Heart right ventricle (tissue), 16 donors: ENCODE measurements at places on chromosomes 3 and 15.

DNA sequence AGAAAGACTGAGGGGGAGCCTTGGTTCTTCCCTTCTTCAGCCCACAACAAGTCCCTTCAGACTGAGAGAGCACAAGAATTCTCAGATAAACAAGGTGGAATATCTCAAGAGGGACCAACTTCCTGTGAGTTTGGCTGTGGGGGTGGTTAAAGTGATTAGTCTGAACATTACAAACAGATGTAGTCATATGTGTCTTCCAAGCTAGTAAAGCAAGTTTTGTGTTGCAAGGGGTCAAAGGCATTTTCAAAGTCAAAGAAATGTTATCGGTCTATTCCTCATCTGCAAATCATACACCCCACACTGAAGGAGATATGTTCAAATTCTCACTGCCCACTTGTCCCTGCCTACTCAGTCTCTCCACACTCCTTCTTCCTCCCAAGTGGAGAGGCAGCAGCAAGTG lies 242.5 kb downstream of the FAM43A start:
- peak overlapping the region; percentile 84 for H3K27ac ChIP-seq
- no peak for DNase-seq
- H3K36me3 ChIP-seq = no peaks in the 10 kb centered on the region
- H3K4me3 ChIP-seq = no peak overlapping the region
- H3K4me1 ChIP-seq = peaks cover 35% of the 10 kb centered on the region

DNA sequence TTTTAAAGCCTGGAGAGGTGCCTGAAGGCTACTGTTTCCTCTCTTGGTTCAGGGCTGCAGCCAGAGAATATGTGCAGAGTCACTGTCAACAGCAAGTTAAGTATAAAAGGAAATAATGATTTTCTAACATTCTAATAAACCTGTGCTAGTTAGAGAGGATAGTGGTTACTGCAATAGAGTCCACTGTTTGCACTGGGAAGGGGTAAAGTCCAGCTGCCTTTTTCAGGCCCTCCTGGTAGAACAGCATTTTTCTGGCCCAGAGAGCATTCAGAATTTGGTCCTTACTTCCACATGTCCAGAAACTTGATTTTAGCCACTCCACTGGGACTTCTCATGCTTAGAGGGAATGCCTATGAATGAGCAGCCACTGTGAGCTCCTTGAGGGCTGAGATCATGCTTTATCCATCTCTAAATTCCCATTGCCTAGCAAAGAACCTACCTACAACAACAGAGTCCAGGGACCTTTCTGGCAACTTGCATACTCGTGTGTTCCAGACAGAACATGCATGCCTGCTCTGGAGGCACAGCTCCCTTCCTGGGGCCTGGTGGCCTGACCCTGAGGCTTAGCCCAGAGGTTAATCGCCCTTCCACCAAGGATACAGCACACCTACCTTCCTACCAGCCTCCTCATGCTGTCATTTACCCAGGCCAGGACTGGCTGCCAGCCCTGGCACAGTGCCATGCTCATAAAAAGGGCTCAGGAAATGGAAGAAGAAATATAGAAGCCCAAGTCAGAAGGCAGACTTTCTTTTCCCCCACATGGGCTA lies 50.3 kb upstream of the ATP13A3 start:
- H3K36me3 ChIP-seq = no peaks in the 10 kb centered on the region
- no peaks in the 10 kb centered on the region for H3K27me3 ChIP-seq
- no peak overlapping the region for H3K27ac ChIP-seq
- peak; percentile 30 for DNase-seq

- H3K4me3 ChIP-seq = no peak overlapping the region
- H3K27ac ChIP-seq = no peak overlapping the region
- peaks cover 10% of the 10 kb centered on the region for H3K27me3 ChIP-seq
- H3K4me1 ChIP-seq = no peaks in the 10 kb centered on the region
Observed at GRCh38 chr3:10779293-10779805, 36.7 kb upstream of the SLC6A11 start.

DNA sequence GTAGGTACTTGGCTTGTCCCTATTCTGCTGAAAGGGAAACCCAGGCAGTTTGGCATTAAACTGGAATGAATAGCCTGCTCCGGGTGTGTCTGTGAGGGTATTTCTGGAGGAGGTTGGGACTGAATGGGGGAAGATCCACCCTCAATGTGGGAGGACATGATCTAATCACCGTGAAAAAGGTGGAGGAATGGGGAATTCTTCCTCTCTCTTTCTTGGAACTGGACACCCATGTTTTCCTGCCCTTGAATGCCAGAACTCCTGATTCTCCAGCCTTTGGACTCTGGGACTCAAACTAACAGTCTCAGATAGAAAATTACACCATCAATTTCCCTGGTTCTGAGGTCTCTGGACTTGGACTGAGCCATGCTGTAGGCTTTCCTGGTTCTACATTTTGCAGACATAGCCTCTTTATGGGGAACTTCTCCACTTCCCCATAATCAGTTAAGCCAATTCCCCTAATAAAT lies 391.7 kb downstream of the EDEM1 start:
- DNase-seq = no peak
- no peaks in the 10 kb centered on the region for H3K36me3 ChIP-seq
- H3K4me3 ChIP-seq = no peak overlapping the region
- H3K27ac ChIP-seq = no peak overlapping the region
- H3K4me1 ChIP-seq = no peaks in the 10 kb centered on the region
- H3K27me3 ChIP-seq = no peaks in the 10 kb centered on the region

DNA sequence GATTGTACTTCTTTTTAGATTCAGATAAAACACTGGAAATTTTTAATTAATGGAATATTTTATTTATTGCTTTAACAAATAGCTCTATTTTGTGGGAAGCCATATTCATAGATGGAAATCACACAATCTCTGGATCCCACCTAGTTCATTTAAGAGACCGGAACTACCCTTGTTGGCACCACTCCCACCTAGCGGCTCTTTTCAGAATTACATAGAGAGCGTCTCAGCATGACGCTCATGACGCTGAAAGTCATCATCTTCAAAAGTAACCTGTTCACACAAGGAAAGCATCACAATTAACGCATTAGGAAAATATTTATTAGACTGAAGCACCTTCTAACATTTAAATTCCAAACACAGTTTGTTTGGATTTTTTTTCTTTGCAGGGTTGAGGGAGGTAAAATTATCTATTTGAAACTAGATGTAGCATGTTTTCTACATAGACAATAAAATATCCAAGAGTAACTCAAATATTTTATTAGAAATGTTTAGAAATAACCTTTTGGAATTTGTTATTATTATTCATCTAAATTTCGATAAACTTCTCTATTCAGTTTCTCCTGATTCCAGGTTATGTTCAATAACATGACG lies 214.9 kb upstream of the ARRDC4 start:
- H3K27ac ChIP-seq = no peak overlapping the region
- no peaks in the 10 kb centered on the region for H3K4me1 ChIP-seq
- H3K36me3 ChIP-seq = no peaks in the 10 kb centered on the region
- no peaks in the 10 kb centered on the region for H3K27me3 ChIP-seq

- no peaks in the 10 kb centered on the region for H3K36me3 ChIP-seq
- no peak overlapping the region for H3K4me3 ChIP-seq
- H3K27ac ChIP-seq = no peak overlapping the region
- H3K27me3 ChIP-seq = no peaks in the 10 kb centered on the region
Observed at GRCh38 chr3:45535665-45536064, 58.9 kb upstream of the LIMD1 start.

DNA sequence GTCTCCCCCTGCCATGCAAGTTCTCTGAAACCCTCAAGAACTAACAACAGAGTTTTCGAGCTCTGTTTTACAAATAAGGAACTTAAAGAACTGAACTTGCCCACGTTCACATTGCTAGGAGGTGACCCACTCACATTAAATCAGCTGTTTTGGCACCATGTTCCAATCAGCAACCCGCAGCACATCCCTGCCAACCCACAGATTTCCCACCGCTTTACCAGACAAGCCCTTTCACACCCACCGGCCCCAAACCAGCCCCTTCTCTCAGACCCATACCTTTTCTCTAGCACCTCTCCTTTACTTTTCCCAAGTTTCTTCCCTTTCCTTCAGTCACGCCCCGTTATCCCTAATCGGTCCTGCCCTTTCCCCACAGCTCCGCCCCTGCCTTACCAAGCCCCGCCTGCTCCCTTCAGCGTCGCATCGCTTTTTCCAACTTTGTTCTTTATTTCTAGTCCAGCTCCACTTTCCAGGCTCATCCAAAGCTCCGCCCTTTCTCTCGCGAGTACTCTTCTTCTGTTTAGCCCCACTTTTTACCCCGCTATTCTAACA lies 804 bp upstream of the BRPF1 start:
- H3K4me3 ChIP-seq = peak overlapping the region; percentile 100
- no peaks in the 10 kb centered on the region for H3K27me3 ChIP-seq
- peaks cover 21% of the 10 kb centered on the region for H3K4me1 ChIP-seq
- peaks cover 10% of the 10 kb centered on the region for H3K36me3 ChIP-seq

DNA sequence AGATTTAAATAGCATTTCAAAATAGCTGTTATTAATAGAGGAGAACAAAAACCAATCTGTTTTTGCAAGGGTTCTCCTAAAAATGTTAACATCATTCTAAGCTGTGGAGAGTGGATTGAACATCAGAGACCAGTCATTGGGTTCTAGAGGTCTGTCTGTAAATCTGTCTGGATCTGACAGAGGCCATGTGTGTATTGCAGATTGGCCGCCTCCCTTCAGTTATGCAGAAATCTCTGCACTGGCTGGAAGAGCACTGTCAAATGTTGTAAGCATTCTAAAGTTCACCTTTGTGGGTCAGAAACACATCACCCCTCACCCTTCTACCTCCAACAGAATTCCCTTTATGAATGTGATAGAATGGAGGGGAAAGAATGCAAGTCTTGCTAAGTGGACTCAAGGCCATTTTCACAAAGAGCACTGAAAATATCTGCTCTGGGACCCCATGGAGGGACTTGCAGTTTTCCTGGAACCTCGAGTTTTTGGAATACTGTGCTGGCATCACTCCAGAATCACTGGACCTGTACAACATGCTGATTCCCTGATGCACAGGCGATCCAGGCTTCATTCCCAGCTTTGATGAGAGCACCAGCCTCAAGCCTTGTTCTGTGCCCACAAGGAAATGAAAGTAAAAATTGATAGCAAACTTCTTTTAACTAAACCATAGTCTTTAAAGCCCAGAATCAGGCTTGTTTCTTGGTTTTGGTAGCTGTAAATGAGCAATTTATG lies 8.4 kb downstream of the FAM81A start:
- H3K27me3 ChIP-seq = no peaks in the 10 kb centered on the region
- no peak overlapping the region for H3K27ac ChIP-seq
- H3K4me1 ChIP-seq = no peaks in the 10 kb centered on the region
- H3K36me3 ChIP-seq = no peaks in the 10 kb centered on the region
- DNase-seq = no peak

DNA sequence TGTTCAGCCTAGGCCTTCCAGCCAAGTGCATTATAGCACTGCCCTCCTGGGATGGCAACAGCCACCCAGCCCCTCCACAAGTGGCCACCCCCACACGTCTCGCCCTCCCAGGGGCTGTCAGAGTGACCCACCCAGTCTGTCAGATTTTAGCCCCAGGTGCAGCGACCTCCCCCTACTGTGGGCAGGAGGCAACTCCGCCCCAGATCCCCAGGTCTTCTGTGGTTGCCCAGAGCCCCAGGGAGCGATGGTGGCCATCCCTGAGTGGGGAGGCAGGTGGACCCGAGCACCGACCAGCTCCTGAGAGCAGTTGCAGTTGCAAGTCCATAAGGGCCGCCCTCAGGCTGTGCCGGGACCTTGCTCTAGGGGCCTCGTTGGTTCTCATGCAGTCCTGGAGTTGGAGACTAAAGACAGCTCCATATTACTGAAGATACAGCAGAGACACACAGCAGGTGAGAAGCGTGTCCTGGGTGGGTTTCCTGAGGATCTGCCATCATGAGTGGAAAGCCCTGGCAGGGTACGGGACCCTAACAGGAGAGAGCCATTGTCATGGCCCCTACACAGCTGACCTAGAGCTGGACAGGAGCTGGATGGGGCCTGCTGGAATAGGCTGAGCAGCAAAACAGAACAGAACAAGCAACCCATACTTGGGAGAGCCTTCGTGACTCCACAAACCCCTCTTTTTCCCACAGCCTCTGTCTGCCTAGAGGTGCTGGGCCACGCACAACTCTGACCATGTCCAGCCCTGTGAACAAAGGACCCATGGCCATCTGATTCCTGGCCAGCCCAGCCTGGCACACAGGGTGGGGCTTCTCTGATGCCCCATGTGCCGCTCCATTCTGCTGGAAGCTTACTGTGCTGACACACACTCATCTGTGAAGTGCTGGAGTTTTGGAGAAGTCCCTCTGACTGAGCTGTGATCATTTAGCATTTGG lies 110.3 kb upstream of the ALDH1A3 start:
- no peaks in the 10 kb centered on the region for H3K4me1 ChIP-seq
- no peaks in the 10 kb centered on the region for H3K27me3 ChIP-seq
- no peak overlapping the region for H3K4me3 ChIP-seq

DNA sequence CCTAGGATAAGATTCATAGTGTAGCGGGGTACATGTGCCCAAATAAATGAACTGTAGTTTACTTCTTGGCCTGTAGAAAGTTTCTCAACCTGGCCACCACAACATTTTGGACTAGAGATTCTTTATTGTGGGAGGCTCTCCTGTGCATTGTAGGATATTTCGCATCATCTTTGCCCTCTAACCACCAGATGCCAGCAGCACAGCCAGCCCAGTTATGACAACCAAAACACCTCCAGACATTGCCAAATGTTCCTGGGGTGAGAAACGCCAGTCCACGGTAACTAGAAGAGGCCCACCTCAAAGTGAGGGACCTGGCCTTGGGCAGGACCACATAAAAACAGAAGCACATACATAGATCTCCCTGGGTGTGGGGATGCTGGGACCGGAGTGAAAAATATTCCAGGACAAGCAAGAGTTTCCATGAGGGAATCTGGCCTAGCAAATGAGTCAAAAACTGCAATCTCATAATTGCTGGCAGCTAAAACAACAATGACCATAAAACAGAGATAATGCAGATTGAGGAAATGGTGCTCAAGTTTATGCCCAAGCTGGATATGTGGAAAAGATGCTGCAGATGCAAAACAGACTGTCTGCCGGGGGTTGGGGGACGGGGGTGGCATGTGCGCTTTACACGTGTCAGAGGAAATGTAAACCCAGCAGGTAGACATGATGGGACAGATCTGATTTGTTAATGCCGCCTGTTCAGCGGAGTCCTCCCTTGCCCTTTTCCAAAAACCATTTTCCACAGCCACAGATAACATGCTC lies 39.7 kb downstream of the ARHGEF3 start:
- DNase-seq = no peak
- H3K36me3 ChIP-seq = no peaks in the 10 kb centered on the region
- H3K4me3 ChIP-seq = no peak overlapping the region
- H3K27ac ChIP-seq = no peak overlapping the region
- no peaks in the 10 kb centered on the region for H3K27me3 ChIP-seq

- no peaks in the 10 kb centered on the region for H3K4me1 ChIP-seq
- H3K36me3 ChIP-seq = no peaks in the 10 kb centered on the region
- no peak overlapping the region for H3K27ac ChIP-seq
- no peak overlapping the region for H3K4me3 ChIP-seq
- DNase-seq = no peak
- H3K27me3 ChIP-seq = no peaks in the 10 kb centered on the region
Observed at GRCh38 chr3:195038161-195038560, 232.8 kb downstream of the XXYLT1 start.

GRCh38 chr3:125054062-125054448 lies 1.7 kb downstream of the HEG1 start:
- H3K27ac ChIP-seq = peak overlapping the region; percentile 92
- no peak for DNase-seq
- no peaks in the 10 kb centered on the region for H3K27me3 ChIP-seq
